ENCODE measurements at places on chromosomes 11 and 22.
A peak's percentile ranks its signal among the peaks of the same experiment; 100 is the strongest.

DNA sequence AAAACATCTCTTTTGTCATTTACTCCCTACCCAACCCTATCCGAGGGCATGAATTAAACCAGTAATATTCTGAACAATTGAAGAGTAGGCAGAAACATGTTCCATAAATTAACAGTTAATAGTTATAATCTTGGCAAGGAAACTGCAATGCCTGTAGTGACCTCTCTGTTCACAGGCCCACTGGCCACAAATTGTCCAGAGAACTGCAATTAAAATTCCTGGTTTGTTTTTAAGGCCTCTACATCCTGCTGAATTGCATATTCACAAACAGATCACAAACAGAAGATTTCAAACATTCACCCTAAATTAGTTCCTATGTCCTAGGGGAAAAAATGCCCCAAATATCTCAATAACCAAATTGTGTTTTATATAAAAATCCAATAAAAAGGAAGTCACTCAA is 143.2 kb upstream of the TRPC6 start:
- DNase-seq: no peak

DNA sequence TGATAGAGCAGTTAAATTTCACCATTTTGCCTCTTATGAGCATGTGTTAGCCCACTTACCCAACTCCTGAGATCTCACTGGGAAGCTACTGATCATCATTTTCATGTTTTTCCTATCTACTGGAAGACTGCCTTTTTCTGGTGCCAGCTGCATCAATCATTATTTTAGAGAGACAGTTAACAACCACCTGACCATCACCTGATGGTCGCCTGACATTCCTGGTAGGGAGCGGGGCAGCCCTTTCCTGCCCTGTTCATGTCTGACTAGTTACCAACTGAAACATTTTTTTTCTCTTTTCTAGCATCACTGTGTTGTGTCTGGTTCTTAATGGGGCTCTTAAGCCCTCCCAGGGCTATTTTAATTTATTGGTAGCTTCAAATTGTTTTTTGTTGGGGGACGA is 20.2 kb upstream of the PATL1 start:
- no peak for DNase-seq

DNA sequence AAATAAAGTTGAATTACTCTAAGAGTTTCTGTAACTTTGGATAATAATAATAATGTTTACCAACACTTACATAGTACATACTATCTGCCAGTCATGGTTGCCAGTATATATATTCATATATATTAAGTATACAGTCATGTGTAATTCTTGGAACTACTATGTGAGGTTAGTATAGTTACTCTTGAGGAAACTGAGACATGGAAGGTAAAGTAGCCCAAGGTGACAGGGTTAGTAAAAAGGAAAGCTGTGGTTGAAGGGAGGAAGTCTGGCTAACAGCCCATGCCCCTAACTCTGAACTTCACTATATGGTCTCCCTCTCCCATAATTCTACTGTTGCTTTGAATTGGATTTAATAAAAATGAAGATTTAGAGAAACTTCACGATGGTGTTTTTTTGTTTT is 24.9 kb downstream of the FDX1 start:
- DNase-seq: no peak

DNA sequence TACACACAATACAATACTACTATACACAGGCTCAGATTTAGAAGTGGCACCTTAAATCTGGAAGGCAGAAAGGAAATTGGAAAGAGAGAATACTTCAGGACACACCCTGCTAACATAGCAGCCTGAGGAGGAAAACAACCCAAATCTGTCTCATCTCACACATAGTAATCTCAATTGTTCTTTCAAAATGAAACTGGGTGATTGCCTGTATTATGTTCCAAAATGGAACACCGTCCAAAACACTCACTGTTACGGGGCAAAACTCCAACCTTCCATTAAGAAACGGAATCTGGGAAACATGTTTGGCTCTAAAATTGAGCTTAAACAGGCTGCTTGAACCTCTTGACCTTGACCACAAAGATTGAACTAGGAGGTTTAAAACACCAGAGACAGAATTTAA is 572.6 kb downstream of the OPCML start:
- no peak for DNase-seq

DNA sequence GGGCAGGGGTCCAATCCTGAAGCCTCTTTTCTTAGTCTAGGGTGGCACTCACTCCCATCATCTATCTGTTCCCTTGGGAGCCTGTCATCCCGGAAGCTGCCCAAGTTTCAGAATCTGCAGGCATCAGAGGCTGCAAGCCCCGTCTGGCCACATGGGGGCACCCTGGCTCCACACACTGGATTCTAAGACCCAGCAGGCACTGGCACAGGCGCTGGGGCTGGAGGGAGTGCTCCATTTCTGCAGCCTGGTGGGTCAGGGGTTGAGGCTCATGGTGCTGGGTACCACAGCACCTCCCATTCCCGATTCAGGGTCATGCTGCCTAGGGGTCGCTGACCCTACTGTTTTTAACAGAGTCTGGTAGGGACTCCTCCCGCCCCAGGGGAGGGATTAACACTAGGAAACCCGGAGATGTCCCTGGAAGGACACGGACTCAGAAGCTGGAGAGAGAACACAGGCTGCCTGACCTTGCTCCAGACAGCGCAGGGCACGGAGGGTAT is 243.9 kb upstream of the SYN3 start:
- peak; percentile 75 for DNase-seq

GRCh38 chr11:77619576-77620198 is 17.9 kb downstream of the CLNS1A start:
- no peak for DNase-seq

- no peak for DNase-seq
These were observed 937 bp upstream of the C1QTNF6 start for GRCh38 chr22:37188901-37189466.

DNA sequence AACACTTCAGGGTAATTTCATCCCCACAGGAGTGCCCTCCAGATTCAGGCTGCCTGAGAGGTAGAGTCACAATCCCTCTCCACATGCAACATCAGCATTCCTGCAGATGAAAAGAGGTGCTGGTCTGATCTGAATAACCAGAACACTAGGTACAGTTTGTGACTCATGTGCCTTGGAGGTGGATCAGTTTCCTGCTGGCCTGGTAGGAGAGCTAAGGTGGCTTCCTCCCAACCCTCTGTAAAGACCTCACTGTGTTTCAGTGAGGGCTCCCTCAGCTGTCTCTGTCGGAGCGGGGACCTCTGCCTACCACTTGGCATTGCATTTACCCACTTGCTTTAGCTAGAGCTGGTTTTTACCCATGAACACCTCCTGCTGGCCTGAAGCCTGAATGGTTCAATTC is 7.6 kb downstream of the OR9G1 start:
- DNase-seq: no peak

DNA sequence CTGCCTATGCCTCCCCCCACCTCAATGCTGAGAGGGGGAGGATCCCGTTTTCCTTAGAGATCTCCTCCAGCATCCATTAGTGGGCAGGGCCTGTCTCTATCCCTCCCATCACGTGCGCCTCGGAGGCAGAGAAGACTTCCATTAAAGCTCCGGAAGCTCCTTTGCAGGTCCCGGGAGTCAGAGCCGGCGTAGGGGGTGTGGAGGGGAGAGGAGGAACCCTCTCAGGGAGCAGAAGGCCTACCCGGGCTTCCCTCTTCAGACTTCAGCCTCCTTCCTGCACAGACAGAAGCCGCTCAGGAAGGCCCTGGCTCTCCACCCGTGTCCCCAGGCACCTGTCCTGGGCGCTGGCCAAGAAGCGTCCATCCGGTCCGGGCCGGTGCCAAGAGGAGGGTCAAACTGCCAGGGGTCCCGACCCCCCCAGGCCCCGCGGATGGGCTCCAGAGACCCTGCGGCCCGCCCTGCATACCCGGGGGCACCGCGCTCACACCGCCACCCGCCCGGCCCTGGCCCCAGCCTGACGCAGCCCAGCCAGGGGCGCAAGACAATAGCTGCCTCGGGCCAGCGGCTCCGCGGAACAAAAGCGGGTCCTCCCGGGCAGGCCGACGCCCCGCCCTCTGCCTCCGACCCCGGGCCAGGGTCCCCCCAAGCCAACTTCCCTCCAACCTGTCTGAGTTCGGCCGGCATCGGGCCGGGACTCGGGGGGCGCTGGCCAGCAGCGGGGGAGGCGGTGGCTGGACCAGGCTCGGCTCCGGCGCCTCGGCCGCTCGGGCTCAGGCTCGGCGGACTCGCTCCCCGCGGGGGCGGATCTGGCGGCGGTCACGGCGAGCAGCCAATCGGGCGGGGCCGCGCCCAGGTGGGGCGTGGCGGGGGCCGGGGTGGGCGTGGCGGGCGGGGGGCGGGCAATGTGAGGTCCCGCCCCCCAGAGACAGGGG is 29.9 kb downstream of the ARVCF start:
- DNase-seq: peak; percentile 64

DNA sequence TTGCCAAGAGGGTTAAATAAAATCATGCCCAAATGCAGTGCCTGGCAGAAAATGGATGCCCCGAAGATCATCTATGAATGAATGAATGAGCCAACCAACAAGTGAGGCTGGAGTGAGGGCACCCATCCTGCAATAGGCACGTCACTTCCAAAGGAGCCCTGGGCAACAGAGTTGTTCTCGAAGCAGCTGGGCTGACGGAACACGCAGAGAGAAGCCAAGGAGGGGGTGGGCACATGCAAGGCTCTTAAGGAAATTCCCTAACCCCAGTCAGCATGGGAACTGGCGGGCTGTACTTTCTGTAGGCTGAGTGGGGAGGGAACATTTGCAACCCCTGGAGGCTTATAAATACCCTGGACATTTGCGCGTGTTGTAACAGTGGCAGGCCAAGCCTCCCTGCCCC is 11.6 kb upstream of the CHADL start:
- no peak for DNase-seq

- no peak for DNase-seq
These were observed 38.3 kb downstream of the MORC2 start for GRCh38 chr22:30930228-30930627.

GRCh38 chr22:50446708-50447575 is 27.9 kb downstream of the SBF1 start:
- no peak for DNase-seq

DNA sequence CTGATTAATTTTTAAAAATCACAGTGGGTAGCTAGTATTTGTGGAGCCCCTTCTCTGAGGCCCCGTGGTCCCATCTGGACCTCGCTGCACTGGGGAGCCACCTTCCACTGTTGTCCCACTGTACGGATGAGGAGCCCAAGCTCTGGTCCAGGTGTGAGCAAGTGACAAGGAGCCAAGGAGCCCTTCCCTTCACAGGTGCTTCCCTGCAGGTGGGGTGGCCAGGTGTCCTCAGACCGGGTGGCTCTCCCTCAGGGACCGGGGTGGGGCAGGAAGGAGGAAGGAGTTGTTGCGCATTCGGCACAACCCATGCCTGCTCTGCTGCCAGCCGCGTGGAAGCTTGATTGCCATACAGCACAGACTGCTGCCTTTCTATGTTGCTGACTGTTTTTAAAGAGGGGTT is 10.4 kb upstream of the SEPTIN5 start:
- peak; percentile 1 for DNase-seq

- no peak for DNase-seq
These were observed 4.1 kb downstream of the LRRC32 start for GRCh38 chr11:76666408-76666807.

DNA sequence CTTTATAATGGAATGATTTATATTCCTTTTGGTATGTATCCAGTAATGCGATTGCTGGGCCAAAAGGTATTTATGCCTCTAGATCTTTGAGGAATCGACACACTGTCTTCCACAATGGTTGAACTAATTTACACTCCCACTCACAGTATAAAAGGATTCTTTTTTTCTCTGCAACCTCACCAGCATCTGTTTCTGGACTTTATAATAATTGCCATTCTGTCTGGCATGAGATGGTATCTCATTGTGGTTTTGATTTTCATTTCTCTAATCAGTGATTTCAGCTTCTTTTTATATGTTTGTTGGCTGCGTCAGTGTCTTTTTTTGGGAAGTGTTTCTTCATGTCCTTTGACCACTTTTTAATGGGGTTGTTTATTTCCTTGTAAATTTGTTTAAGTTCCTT is 679.3 kb downstream of the JRKL start:
- DNase-seq: no peak

- DNase-seq: no peak
These were observed 11.1 kb downstream of the HPS5 start for GRCh38 chr11:18310800-18311340.

DNA sequence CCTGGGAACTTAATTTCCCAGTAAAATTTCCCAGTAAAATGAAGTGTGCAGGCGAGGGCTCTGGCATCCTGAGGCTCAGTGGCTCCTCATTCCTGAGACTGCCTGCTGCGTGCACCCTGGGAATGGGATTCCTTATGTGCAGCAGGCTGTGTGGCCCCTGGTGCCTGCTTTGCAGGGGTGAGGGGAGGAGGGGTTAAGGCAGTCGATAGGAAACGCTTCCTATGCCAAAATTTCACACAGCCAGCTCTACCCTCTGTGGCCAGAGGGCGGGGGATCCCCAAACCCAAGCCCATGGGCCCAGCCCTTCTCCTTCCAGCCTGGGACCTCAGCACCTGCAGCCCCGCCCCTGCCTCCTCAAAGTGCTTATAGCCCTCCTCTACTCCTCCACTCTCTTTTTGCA is 12.1 kb upstream of the BAIAP2L2 start:
- DNase-seq: no peak

DNA sequence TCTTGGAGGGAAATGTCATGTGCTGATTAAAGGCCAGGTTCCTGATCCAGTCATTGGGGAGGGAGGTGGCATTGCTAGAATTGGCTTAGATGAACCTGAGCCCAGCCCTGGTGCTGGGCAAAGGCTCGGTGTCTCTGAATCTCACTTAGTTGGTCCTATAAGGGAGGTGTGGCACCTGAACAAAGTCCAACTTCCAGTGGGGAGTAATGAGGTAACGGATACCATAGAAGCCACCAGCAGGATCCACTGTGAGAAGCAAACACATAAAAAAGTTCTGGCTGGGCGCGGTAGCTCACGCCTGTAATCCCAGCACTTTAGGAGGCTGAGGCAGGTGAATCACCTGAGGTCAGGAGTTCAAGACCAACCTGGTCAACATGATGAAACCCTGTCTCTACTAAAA is 26.6 kb downstream of the PRDM11 start:
- no peak for DNase-seq

- no peak for DNase-seq
These were observed 305.0 kb downstream of the TBC1D22A start for GRCh38 chr22:47067321-47067890.

GRCh38 chr22:22944268-22944985 is 56.8 kb downstream of the IGLL5 start:
- no peak for DNase-seq

Data from activated naive CD4-positive, alpha-beta T cell treated with anti-CD3 and anti-CD28 coated beads for 36 hours (primary cell).